CD4-positive, alpha-beta T cell treated with Interleukin-6 at 100 ng/mL for 8 hours (primary cell): ENCODE measurements at places on chromosomes 6 and 20.

DNA sequence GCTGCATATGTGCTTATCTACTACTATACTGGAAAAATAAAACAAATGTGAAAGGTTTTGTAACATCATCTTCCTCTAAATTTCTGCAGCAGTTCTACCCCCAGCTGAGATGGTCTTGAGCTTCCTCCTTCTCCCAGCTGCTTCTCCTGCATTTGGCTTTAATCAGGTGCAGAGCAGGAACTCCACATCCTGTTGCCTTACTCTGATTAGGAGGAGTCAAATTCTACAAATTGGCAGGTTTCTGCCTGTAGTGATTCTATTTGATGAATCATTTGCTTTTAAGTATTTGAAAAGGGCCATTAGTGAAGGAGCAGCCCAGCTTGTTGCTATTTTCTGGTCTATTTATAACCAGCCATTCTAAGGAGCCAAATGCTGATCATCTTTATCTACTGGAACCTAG, 224.5 kb downstream of the GMDS start:
- no peak for DNase-seq

DNA sequence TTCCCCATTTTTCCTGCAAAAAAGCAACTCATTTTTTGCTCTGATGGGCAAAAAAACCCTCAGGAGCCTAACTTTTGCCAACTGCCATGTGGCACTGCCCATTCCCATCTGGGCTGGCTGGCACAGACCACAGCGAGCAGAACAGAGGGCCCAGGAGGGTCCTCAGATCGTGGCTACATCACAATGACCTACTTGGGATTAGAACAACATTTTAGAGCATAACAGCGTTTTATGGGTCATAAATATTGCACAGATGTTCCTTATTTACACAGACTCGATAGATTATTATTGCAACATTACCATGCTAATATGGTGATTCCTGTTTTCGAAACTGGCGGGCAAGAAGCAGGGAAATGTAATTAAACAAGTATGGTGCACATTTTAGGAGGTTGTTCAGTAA, 28.0 kb downstream of the PTPRT start:
- no peak for DNase-seq

DNA sequence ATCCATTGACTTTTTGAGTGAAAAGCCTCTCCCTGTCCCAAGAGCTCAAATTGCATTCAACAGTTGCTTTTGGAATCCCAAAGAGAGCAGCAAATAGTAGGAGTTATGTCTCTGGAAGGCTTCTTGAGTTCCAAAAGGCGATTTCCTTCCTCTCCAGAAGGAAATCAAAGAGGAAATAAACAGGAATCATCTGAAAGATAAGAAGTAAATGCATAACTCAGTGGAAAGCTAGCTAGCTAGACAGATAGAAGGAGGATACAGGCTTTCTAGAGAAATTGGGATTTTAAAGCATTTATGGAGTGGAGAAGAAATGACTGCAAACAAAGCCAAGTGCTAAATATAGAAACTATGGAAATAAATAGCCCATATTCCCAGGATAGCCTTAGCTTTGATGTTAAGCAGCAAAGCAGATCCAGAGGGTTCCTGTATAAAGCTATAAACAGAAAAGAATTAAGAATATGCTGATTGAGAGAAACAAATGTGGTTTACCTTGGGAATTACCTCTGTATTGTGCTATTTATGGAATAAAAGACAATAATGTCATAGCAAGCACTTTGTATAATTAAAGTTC, 214.7 kb downstream of the PLCB1 start:
- DNase-seq: no peak

DNA sequence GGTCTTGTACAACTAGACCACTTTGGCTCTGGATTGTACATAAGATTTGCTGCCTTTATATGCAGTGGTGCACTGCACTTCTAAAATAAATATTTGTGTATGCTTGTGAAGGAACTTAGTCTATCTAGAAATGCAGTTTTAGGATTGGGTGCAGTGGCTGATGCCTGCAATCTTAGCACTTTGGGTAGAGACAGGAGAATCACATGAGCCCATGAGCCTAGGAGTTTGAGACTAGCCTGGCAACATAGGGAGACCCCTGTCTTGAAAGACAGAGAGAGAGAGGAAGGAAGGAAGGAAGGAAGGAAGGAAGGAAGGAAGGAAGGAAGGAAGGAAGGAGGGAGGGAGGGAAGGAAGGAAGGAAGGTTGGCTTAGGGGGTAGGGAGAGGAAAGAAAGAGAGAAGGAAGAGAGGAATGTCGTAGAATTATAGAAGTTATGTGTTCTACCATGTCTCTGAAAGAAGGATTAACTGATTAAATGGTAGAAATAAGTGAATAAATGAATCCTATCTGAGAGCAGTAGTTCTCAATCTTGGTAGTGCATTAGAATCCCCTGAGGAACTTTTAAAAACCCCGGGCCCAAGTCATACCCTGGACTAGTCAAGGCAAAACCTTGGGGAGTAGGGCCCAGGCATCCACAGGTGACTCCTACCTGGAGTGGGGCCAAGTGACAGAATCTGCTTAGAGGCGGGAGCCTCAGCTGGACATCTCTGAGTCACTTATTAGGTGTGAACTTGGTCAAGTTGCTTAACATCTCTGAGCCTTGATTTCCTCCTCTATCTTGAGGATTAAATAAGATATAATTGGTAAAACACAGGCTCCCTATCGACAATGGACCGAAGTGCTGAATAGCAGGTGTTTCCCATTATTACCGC, 130.3 kb downstream of the ZNF217 start:
- no peak for DNase-seq

DNA sequence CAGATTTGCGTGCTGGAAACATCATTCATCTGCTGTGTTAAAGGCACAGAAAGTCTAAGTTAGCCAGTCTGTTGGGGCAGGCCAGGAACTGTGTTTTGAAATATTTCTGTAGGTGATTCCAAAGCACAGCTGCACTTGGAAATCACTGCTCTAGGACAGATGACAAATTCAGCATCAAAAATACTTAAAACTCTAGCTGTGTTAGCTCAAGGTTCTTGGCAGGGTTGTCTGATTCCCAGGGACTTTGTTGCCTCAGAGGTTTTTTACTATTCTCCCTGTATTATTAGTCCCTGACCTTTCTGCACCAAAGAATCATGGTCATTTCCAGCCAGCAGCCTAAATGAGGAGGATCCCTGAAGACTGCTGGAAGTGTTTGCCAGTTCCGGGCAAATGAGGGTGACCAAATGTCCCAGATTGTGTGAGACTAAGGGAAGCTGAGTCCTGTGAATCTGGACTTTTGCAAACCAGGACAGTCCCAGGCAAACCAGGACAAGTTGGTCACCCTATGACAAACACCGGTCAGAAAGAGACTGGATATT, 84.3 kb upstream of the TMEM30A start:
- DNase-seq: no peak

GRCh38 chr6:166861304-166861703, 95.0 kb downstream of the RNASET2 start:
- no peak for DNase-seq

DNA sequence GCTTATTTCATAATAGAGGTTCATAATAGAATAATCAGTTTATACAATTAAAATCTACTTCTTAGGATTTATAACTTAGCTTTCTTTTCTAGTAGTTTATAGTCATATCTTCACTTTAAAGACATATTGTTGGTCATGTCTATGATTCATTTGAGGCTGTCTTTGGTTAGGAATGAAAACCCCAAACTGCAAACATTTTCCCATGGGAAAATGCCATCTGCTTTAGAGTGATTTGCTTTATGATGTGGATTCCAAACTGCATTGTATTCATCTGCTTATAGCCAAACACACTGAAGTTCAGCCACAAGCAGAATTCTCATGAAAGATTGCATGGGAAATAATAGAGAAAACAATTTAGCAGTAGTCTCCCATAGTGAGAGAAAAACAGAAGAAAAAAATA, 128.0 kb downstream of the RFPL4B start:
- DNase-seq: no peak

DNA sequence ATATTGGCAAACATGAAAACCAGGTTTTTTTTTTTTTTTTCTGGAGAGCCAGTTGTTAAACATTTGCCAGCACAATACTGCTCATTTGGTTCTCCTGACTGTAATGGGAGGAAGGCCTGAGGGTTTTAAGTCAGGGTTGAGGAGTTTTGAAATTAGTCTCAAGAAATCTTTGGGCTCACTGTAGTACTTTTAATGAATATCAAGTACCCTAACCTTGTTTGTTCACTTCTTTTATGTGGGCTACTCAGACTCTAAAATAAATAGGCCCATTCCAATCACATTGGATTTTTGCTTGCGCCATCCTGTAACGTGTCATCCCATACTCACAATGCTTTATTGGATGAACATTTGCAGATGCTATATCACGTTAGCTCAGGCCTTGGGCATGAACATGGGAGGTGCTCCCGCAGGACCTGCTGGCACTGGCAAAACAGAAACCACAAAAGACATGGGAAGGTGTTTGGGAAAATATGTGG, 146.9 kb downstream of the DNAH8 start:
- no peak for DNase-seq
